AG08395 (cell line): ENCODE measurements at places on chromosomes 11 and 22.

- no peak for DNase-seq
These were observed 25.1 kb downstream of the RNF185 start for GRCh38 chr22:31185056-31185455.

- no peak for DNase-seq
These were observed 59.4 kb upstream of the TOP3B start for GRCh38 chr22:22042009-22042408.

- peak; percentile 71 for DNase-seq
These were observed 647 bp upstream of the PHF21A start for GRCh38 chr11:46121724-46122477.

DNA sequence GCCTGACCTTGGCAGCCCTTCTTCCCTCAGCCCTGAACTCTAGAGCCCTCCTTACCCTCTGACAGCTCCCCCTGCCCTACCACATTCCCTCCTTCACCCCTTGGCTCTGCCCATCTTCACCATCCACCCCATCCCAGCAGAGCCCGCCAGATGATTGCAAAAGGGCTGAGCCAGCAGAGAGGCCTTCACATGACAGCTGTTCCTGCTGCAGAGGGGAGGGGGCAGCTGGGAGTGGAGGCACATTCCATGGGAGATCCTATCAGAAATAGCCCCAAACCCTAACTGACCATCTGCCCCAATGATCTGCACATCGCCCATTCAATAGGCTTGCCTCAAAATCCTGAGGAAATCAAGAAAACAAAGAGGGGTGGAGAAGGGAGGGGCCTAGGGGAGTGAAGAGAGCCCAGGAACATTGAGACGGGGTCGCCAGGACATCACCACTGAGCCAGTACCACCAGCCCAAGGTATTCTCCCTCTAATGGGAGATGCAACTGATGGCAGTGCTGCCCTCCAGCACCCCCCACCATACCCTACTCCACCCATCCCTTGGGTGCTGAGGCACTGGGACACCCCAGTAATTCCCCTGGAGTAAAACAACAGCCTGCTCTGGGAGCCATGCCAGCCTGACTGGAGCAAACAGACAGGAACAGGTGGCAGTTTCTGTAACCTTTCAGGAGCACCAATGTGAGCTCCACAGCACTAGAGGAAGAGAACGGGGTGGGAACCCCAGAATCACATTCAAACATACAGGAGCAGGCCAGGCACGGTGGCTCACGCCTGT lies 8.0 kb upstream of the AHNAK start:
- no peak for DNase-seq
